Epithelial cell of prostate (primary cell): ENCODE measurements at places on chromosomes 16 and 17.
A peak's percentile ranks its signal among the peaks of the same experiment; 100 is the strongest.

- DNase-seq = no peak
Observed at GRCh38 chr17:21034340-21035235, 8.2 kb downstream of the USP22 start.

GRCh38 chr16:27867122-27868110, 196.1 kb downstream of the GSG1L start:
- DNase-seq = peak; percentile 2

GRCh38 chr17:73371285-73371684, 59.5 kb upstream of the CDC42EP4 start:
- DNase-seq = peak; percentile 31

GRCh38 chr17:58306131-58306951, 22.3 kb downstream of the TSPOAP1 start:
- no peak for DNase-seq

DNA sequence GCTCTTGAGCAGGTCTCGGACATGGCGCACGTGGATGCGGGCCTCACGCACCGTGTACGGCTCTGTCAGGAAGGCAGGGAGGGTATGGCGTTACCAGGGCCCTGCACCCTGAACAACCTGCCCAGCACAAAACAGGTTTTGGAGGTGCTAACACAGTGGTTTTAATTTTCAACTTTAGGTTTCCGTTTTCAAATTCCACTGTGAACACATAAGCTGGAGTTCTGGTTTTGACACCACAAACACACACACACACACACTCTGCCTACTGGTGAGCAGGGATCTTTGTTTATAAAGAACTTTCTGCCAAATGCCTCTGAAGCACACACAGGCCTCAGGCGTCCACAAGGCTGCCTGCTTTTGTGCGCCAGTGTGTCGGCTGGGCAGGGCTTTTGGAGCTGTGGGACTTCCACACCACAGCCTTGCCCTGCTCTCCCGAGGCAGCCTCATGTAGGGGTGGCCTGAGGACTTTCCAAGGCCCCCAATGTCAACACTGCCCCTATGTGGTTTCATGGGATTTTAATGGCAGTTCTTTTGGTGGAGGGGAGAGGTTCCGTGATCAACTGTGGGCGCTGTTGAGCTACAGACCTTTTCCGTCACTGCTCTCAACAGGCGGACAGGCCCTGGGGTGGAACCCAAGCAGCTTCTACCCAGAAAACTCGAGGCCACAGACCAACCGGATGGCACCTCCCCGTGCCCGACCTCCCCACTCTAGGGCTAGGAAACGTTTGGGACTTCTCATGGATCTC, 9.4 kb downstream of the CLUH start:
- DNase-seq = no peak

GRCh38 chr17:51013322-51013721, 107.3 kb downstream of the SPAG9 start:
- DNase-seq = no peak

- no peak for DNase-seq
Observed at GRCh38 chr17:35898283-35899070, 18.3 kb upstream of the CCL5 start.

DNA sequence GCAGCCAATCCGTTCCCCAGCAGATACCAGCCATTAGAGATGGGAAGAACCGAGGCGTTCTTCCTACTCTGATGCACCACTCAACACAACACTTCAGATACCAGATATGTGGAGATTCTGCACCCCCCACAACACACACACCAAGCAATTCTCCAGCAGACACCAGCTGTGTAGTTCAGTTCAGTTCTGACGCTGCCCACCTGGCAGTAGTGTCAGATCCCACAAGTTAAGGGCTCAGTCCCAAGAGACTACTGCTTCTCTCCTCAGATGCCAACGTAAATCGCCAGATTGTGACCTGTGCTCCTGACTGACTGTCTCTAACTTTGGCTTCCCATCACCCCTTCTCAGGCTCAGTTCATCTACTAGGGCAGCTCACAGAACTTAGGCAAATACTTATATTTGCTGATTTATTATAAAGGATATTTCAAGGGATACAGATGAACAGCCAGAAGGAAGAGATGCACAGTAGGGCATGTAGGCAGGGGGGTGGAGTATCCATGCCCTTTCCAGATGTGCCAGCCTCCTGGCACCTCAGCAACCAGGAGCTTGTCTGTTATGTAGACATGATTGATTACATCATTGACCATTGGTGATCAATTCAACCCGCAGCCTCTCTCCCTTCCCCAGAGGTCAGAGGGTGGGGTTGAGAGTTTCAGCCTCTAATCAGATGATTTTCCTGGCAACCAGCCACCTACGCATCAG, 110.6 kb downstream of the PRKCA start:
- DNase-seq = no peak

GRCh38 chr17:48228720-48229119, 121.2 kb downstream of the SNX11 start:
- DNase-seq = no peak

DNA sequence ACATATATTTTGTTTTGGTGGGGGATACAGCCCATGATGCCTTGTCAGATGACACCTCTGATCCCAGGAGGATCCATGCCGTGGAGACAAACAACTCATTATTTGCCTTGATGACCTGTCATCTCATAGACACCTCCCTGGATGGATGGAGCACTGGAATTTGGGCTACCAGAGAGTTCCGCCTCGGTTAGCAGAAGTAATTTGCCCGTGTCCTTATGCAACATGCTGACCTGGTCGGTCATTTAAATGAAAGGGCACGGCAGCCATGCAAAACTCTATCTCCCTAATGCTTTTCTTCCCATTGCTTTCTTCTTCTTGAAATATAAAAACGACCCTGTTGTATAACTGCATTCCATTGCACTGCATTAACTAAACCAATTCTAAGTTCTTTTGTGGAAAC, 145.3 kb downstream of the GRIN2A start:
- DNase-seq = no peak

DNA sequence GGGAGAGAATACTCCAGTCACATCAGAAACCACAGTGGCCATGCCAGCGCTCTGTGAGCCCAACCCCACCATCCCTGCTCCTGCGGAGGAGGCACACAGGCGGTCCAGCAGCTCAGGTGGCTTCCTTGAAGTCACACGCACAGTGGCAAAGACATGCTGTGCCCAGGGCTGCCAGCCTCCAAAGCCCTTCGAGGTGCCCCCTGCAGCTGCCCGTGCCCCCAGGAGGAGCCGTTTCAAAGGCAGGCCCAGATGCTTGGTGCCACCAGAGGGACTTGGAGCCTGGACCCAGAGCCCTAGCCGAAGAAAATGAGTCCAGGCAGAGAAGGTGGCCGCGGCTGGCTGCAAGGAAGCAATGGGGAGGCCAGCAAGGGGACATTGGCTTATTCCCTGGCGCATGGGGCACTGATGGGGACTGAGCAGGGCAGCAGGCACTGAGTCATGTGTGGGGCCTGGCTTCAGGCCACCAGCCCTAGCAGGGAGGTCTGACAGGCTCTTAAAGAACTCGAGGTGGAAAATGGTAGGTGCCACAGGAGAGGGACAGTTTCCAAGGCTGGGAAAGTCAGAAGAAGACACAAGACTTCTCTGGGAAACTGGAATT, 17.2 kb upstream of the CACNG1 start:
- no peak for DNase-seq

DNA sequence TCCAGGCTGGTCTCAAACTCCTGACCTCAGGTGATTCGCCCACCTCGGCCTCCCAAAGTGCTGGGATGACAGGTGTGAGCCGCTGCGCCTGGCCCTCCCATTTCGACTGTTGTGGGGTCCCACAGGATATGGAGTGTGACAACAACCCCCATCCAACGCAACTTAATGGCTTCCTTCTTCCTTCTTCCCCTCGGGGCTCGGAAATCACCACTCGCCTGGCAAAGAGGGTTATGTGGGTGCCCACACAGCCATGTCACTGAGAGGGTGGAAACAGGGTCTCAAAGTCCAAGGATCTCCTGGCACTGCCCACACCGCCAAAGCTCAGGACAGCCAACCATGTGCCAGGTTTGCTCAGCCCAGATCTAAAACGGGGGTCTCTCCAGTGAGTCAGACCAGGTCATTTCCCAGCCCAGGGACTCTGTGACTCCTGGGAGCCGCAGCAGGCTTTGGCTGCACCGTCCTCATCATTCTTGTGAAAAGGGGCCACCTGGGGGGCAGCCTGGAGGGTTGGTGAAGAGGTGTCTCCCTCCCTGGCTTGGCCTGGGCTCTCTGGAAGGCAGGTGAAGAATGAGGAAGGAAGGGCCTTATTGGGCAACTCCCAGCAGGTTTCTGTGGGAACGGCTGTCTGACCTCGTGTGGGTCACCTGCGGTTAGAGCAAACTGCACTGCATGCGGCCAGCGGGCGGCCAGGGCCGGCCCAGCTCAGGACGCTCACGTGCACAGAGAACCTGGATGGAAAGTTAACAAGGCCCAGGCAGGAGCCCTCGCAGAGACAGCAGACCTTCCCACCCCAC, 25.3 kb upstream of the LITAF start:
- DNase-seq = peak; percentile 39

- no peak for DNase-seq
Observed at GRCh38 chr17:37483311-37484039, 6.2 kb upstream of the DUSP14 start.

- DNase-seq = no peak
Observed at GRCh38 chr16:66359012-66359411, 7.5 kb upstream of the CDH5 start.

DNA sequence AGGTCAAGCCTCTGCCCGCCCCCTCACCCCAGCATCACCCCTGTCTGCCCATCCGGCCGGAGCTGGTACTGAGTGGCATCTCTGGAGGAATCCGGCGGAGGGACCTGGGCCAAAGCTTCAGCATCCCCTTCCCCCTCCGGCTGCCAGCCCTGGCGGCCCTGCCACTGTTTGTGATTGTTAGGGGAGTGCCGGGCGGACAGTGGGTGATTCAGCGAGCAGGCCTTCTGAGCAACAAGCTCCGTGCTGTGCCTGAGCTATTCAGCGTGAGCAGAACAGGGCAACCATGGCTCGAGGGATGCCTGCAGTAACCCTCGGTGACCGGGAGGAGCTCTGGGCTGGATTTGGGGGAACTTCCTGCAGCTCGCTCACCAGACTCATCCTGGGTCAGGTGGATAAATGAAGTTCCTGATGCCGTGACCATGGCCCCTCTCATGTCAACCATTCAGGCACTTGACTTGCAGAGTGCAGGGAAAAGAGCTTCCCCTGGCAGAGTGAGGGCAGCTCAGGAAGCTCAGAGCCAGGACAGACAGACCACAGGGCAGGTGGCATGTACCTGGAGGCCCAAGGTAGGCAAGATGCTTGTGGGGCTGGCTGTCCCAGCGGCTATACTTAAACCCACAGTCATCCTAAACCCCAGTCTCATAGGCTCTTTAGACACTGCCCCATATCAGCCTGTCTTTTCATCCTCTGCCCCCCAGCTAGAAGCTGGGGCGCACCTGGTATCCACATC, 24.3 kb upstream of the MLKL start:
- DNase-seq = no peak

DNA sequence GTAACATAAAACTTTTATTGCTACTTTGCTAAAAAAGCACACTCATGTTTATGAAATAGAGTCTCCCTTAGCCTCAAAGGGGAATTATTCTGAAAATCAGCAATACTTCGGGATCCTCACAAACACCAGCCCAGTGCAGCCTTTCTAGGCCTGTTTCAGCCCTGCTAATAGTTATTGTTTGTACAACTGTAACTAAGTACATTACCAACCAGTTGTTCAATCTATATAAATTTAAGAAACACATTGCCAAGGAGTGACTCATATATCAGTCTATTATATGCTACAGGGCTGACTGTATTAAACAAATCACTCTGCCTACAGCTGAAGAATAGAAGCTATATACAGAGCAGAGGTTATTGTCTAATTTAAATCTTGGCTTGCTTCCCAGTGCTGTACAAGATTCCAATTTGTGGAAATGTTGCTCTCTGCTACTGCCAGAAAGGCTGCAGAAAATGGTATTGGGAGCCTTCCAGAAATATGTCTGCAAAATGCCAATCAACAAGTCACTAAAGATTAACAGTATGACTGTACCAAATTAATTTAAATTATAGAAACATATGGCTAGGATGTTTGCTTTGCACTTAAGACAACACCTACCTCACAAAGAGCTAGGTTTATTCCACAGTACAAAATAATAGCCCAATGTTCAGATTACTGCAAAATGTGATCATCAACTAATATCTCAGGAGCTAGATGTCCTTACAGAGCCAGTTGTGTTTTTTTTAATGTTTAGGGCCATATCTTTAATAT, 49.7 kb downstream of the TOX3 start:
- DNase-seq = peak; percentile 5

GRCh38 chr17:74307984-74308773, 17.8 kb upstream of the KIF19 start:
- DNase-seq = no peak

DNA sequence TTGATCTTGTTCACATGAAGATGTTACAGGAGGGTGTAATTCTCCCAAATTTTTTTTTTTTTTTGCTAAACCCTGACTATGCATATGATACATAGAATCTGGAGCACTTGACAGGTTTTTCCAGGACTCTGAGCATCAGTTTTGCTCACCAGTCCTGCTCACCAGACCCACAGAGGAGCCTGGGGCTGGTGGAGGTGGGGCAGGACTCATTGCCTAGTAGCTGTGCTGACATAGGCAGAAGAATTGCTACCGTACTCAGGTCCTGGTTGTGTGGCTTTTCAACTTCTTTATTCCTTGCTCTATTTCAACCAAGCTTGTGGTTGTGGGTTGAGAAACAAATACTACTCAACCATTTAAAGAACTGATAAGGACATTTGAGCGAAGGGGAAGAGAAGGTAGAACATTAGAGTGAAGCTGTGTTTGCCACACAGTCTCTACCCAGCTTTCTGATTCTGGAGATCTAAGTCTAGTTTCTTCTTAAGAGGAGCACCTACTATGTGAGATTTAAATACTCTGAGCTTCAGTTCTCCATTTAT, 212.4 kb downstream of the UTP18 start:
- no peak for DNase-seq

- DNase-seq = no peak
Observed at GRCh38 chr16:84138824-84139627, 6.0 kb downstream of the HSDL1 start.

- DNase-seq = no peak
Observed at GRCh38 chr16:6035161-6035560, 937.6 kb upstream of the EEF2KMT start.

GRCh38 chr16:54594601-54595391, 308.2 kb upstream of the IRX3 start:
- no peak for DNase-seq

GRCh38 chr17:46002311-46002972, 3.4 kb downstream of the STH start:
- no peak for DNase-seq

DNA sequence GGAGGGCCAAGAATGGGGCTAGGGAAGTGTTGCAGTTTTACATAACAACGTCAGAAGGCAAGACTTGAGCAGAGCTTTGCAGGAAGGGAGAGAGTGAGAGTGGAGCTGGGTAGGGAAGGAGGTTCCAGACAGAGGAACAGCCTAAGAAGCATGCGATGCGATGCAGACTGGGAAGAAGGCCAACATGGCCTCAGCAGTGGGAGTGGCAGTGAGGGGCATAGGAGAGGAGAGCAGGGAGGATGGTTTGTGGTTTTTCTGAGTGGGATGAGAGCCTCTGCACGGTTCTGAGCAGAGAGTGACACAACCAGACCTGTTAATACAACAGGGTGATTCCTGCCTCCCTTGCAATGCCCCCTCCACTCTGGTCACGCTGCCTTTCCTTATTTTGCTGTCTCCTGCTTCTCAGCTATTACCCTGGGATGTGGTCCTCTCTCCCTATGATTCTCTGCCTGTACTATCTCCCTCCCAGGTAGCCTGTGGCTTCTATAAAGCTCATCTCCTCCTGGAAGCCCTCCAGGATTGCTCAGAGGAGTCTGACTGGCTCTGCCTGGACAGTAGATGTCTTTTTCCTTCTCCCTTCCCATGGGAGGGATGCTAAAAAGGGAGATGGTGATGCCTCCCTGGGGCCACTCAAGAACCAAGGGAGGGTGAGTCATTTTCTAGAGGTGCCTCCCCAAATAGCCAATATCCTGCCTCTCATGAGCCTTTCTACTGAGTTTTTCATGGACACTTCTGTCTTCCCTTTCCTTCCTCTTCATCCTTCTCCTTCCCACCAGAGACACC, 38.7 kb upstream of the NGFR start:
- no peak for DNase-seq
